ENCODE measurements at places on chromosomes 5 and 9.

DNA sequence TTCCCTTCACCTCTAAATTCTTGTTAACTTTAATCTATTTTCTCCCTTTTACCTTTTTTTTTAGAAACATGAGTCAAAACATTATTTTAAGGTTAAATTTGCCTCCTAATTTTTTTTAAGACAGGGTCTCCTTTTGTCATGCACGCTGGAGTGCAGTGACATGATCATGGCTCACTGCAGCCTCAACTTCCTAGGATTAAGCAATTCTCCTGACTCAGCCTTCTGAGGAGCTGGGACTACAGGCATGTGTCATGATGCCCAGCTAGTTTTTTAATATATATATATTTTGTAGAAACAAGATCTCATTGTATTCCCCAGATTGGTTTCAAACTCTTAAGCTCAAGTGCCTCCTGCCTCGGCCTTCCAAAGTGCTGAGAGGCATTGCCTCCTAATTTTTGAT is 424.7 kb upstream of the FAM174A start:
- no peak for DNase-seq

- no peak for DNase-seq
Observed at GRCh38 chr9:109855540-109855939, 75.5 kb downstream of the PALM2AKAP2 start.

GRCh38 chr9:115691693-115692092 is 461.9 kb upstream of the PAPPA start:
- DNase-seq, result peak; percentile 76

DNA sequence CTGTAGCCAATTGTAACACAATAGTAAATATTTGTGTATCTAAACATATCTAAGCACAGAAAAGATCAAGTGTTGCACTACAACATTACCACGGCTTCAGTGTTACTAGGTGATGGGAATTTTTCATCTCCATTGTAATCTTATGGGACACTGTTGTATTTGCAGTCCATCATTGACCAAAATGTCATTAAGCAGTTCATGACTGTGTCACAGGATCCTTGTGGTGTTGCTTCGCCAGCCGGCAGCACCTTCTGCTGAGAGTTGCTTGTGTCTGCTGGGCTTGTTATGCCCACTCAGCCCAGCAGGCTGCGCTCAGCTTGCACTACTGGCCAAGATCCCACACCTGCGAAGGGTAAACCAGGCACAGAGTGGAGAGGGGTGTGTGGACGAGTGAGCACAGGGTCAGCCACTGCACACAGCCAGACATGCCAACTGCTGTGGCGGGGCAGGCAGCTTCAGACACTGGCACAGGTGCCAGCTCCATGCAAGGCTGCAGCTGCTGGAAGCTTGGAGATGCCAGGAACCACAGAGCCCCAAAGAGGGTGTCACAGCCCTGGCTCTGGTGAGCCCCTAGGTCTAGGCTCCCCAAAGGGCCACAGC is 273.7 kb downstream of the CETN3 start:
- DNase-seq, result no peak

DNA sequence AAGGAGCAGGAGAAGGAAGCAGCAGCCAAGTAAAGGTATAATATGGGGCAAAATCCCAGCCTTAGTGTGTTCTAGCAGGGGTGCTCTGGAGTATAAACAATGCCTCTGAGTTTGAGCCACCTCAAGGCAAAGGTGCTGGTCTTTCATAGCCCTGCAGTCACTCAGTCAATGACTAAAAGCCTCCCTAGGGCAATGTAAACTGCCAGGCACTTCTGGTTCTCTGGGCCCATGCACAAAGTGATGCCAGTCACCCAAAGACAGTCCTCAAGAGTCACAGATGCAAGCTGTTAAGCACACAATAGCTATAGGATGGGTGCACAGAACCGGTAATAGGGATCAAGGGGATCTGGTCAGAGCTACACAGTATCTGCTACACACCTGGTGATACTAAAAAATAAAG is 12.6 kb downstream of the ZBTB5 start:
- no peak for DNase-seq

- peak; percentile 44 for DNase-seq
Observed at GRCh38 chr9:4077499-4078102, 222.3 kb downstream of the GLIS3 start.

- no peak for DNase-seq
Observed at GRCh38 chr5:97194366-97194765, 11.3 kb upstream of the RIOK2 start.

DNA sequence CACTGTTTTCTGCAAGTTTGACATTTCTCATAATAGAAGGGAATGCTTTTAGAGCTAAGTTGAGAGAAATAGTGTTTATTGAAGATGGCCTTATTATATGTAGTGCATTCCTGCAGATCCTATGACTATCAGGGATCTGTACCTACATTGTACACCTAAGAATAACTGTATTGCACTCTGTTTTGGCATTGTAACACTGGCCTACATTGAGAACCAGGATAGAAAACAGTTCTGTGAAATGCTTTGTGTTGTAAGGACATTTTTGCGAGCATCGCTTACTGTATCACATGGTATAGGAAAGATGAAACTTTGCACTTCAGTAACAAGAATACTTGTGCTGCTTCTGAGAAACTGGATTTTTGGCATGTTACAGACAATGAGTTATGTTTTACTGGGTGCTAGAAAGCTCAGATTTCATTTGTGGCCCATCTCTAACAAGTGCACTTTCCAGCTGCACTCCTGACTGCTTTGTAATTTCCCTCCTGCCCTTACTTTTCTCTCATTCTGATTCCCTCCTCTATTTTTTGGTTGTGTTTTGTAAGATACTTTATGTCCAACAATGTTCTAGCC is 30.6 kb downstream of the C9orf85 start:
- no peak for DNase-seq

GRCh38 chr5:159571501-159572244 is 241.4 kb upstream of the IL12B start:
- DNase-seq, result no peak

- DNase-seq, result no peak
Observed at GRCh38 chr9:21558615-21559401, 76.7 kb upstream of the IFNE start.

DNA sequence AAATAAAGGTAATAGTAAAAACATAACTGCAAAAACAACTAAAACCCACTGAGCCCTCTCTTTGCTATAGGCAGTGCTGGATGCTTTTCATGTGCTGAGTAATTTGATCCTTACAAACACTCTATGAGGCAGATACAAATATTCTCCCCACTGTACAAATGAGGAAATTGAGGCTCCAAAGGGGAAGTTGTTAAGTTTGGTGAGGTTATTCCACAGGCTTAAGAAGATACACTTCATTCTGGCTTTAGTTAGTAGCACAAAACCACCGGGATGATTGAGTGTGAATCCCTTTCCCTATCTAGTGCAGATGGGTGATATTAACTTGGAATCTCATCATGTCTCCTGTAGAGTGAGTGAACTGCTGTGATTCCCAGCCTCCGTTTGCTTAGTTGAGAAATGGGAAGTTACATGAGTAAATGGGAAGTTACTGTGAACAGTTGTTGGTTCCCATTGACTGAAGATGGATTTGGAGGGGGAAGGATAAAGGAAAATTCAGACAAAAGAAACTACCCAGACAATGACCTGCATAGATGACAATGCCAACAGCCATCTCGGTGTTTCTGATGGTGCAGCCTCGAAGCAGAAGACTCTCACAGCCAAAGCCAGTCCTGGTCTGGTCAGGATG is 208.3 kb downstream of the ATP10B start:
- DNase-seq, result no peak

- no peak for DNase-seq
Observed at GRCh38 chr9:88587885-88588649, 53.1 kb downstream of the NXNL2 start.

GRCh38 chr5:170228762-170229435 is 3.9 kb upstream of the C5orf58 start:
- DNase-seq, result no peak

DNA sequence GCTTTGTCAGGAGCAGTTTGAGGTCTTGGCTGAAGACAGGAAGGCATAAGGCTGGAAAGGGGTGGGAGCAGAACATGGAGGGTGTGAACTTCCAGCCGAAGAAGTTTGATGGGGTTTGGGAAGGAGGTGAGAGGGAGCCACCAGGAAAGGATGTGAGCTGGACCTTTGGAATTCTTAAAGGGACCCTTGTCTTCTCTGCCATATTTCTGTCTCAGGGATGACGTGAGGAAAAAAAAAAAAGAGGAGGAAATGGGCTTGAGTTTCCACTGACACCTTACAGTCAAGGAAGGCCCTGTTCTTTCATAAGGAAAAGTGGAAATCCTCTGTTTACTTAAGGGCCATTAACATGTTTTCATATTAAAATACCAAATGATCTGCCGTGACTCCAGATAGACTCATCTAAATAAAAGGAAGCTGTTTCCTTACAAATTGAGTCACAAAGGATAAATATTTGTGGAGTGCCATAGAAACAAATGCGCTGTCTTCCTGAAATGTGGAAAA is 132.1 kb downstream of the PALM2AKAP2 start:
- DNase-seq, result no peak

DNA sequence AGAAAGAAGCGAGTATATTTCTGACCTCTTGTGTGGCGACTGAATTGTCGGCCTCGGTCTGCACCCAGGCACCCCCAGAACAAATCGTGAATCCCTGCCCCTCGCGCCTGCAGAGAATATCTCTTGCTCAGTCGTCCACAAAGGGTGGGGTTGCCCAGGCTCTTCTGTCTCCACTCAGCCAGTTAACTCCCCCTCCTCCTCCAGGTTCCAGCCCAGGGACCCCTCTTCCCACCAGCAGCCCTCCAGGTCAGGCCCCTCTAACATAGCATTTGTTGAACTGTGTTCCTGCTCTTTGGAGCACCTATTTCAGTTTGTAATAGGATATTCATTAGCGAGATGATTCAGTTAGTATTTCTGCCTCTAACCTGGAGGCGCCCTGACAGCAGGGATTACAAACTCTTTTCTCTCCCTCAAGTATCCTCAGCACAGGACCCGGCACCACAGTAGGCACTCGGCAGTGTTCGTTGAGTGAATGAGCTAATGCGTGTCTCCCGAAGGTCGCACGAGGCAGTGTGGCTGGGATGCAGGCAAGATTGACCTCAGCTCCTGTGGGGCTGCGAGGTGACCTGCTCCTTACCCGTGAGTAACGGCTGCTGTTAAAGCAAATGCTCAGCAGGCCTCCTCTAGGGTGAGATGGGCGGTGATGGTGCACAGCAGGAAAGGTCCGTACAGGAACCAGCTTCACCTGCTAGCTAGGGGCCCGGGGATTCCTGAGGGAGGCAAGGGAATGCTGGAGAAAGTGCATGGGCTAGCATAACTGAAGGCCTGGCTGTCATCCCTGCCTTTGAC is 25.8 kb downstream of the ZBTB34 start:
- DNase-seq, result no peak

DNA sequence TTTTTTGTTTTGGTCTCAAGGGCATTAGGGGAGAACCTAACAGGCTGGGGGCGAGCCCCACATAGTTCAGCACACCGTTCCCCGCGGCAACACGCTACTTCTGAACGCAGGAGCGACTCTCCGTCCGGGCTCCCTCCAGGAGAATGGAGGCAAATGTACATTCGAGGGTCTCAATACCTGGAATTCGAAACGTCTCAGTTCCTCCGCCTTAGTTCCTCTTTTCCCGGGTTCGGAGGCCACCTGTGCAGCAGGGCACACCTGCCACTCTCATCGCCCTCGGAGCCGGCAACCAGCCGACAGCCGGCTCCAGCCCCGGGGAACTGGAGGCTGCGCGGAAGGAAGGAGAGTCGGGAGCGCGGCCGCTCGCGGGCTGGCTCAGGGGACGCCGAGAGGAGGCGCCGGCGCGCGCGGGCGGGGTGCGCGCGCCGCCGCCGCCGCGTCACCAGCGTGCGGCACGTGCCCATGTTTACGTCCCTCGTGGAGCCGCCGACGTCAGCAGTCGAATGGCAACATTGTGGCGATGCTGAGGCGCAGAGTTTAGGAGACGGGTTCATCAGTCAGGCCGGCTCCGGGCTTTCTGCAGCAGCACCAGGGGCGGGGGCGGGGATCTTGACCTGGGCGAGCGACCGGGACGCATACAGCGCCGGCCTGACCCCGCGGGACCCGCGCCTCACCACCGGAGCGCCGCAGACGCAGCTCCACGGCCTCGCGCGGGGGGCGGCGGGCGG is at the start of gene JMY:
Gene JMY, plus strand, starts transcription at position 498 of the 728 bp plus-strand sequence. CDS start 520 bp downstream, outside the sequence.
- DNase-seq, result peak; percentile 52

- no peak for DNase-seq
Observed at GRCh38 chr5:141795421-141795820, 82.8 kb downstream of the PCDH1 start.

DNA sequence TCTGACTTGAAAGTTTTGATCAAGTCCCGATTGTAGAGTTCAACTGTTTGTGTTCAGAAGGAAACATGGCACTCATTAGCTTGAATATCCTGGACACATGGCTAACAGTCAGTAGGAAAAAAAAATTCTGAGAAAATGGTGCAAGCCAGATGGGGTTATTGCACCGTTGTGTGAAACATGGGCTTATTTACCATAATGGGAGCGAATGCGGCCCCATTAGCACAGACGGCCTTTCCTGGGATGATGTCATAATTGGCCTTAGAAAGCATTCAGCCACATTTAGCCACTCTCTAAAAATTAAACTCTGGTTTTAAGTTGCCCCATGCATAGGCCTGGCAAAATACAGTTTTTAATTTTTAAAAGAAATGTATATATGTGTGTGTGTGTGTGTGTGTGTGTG is 112.1 kb downstream of the IRX2 start:
- peak; percentile 15 for DNase-seq

DNA sequence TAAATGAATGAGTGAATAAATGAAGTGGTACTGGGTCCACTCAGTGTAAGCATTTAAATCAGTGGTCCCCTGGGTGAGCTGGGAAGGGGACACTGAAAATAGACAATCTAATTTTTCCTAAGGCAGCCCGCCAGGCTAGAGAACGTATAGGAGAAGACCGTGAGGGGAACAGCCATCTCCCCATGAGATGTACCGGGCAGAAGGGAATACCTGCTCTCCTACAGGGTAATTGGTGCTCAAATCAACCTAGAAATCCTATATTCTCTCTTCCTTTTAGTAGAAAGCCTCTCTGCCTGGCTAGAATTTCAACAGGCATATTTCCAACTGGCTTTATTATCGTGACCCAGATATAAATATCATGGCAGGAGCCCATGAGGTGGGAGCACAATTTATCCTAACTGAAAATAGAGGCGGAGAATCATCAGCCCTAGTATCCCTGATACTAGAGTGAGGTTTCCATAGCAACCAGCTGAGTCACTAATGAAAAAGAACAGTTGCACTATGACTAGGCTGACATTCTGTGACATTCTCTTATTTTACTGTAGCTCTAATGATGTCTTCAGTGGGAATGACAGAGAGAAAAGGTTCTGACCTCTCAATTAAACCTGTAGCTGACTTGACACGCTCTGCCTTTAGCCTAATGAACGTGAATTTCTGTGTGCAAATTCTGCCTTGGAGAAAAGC is 96.5 kb upstream of the CAST start:
- DNase-seq, result peak; percentile 46

DNA sequence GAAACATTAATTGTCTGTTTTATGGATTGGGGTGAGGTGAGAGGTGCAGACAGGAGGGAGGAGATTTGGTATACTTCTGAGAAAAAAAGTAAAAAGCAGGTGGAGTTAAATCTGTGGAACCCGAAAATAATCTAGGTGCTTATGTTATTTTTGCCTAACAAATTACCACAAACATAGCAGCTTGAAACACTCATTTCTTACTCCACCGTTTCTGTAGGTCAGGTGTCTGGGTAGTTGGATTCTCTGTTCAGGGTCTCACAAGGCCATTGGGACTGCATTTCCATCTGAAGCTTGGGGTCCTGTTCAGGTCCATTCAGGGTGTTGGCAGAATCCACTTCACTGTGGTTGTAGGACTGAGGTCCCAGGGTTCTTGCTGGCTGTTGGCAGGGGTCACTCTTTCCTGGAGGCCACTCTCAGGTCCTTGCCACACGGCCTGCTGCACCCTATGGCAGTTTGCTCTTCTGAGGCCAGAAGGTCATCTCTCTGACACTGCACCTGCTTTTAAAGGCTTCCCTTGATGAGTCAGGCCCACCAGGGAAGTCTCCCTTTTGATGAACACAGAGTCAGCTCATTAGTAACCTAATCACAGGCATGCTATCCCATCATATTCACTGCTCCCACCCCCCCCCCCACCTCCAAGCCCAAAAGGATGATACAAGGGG is 82.2 kb downstream of the TRIO start:
- DNase-seq, result no peak
